PC-9 (cell line): ENCODE measurements at places on chromosomes 13 and 19. TPM values are rescaled to one million over a fixed set of nuclear protein-coding genes. Genes with fewer than 3 reads are reported as not detected.
A peak's percentile ranks its signal among the peaks of the same experiment; 100 is the strongest.

Gene IPO5
- total RNA-seq, result 98.8 and 126 TPM in 2 replicates

Gene ZNF560
- total RNA-seq, result 2.4 and 2.7 TPM in 2 replicates

Gene KLHL26
- total RNA-seq, result 11.8 and 12.5 TPM in 2 replicates

Gene HTR2A
- not detected in 2 replicates for total RNA-seq

Gene APOC4
- total RNA-seq, result not detected in 2 replicates

Gene ACP7
- 3.8 and 5.4 TPM in 2 replicates for total RNA-seq

Gene MBD3L3
- not detected in 2 replicates for total RNA-seq

Gene CRYL1
- total RNA-seq, result 8.4 and 8.7 TPM in 2 replicates

DNA sequence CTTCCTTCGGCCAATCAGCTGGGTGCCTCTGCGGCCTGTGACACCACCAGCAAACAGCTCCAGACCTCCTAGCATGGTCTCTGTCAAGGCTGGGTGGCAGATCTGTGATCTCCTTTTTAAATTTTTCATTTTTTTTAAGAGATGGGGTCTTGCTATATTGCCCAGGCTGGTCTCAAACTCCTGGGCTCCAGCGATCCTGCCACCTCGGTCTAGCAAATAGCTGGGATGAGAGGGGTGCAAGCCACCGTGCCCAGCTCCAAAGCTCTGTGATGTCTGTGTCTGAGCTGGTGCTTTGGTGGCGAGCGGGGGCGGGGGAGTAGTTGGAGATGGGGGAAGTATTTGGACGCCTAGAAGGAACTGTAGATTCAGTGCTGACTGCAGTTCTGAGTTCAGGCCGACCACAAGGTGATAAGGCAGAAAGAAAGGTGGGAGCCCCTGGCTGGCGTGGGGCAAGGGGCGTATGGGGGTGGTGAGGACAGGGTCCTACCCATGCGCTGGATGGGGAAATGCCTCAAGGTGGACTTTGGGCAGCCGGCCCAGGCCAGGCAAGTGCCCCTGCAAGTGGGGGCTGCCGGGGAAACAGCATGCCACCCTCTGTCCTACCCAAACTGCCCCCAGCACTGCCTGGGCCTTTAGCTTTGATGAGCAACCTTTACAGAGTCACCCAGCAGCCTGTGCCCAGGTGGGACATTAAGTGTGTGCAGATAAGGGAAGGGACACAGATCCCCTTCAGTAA, 5.5 kb downstream of the DPP9 start:
- H3K4me1 ChIP-seq, result peaks cover 17% of the 10 kb centered on the region
- no peak overlapping the region for H3K4me3 ChIP-seq
- no peaks in the 10 kb centered on the region for H3K27me3 ChIP-seq
- DNase-seq, result no peak
- H3K36me3 ChIP-seq, result no peaks in the 10 kb centered on the region

DNA sequence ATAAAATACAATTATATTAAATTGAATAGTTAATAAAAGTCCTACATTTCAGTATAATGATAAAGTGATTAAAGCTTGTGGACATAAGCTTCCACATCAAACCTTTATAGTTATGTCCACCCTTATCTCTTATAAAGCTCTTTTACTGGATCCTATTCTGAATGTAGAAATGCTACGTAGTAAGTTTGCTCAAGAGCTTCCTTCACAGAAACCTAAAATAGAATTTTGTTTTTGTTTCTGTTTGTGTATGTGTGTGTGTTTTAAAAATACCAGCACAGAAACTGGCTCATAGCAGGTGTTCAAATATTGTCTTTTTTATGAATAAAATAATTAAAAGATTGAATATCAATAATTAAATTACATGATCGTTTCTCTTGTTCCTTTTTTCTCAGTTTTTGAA, 21.0 kb upstream of the UFM1 start:
- no peak overlapping the region for H3K4me3 ChIP-seq
- no peaks in the 10 kb centered on the region for H3K4me1 ChIP-seq
- H3K27ac ChIP-seq, result no peak overlapping the region
- no peaks in the 10 kb centered on the region for H3K36me3 ChIP-seq
- no peaks in the 10 kb centered on the region for H3K27me3 ChIP-seq
- no peak for DNase-seq

GRCh38 chr13:59424661-59425060, 739.1 kb downstream of the DIAPH3 start:
- DNase-seq, result no peak
- no peak overlapping the region for H3K27ac ChIP-seq
- H3K27me3 ChIP-seq, result no peaks in the 10 kb centered on the region
- no peaks in the 10 kb centered on the region for H3K36me3 ChIP-seq
- H3K4me1 ChIP-seq, result no peaks in the 10 kb centered on the region
- H3K4me3 ChIP-seq, result no peak overlapping the region

- DNase-seq, result no peak
- no peak overlapping the region for H3K27ac ChIP-seq
- H3K4me3 ChIP-seq, result no peak overlapping the region
- H3K27me3 ChIP-seq, result no peaks in the 10 kb centered on the region
- peaks cover 9% of the 10 kb centered on the region; the same call in 1 of the 2 replicates for H3K36me3 ChIP-seq
Measured at GRCh38 chr13:52187029-52187423, 27.6 kb upstream of the NEK3 start.

GRCh38 chr13:49606747-49607648, 21.3 kb upstream of the ARL11 start:
- no peaks in the 10 kb centered on the region for H3K36me3 ChIP-seq
- H3K27me3 ChIP-seq, result no peaks in the 10 kb centered on the region
- no peak overlapping the region for H3K4me3 ChIP-seq
- H3K4me1 ChIP-seq, result no peaks in the 10 kb centered on the region

GRCh38 chr13:47399599-47399998, 502.7 kb upstream of the HTR2A start:
- H3K4me3 ChIP-seq, result no peak overlapping the region
- H3K27me3 ChIP-seq, result no peaks in the 10 kb centered on the region
- H3K4me1 ChIP-seq, result no peaks in the 10 kb centered on the region
- H3K27ac ChIP-seq, result no peak overlapping the region
- no peak for DNase-seq

DNA sequence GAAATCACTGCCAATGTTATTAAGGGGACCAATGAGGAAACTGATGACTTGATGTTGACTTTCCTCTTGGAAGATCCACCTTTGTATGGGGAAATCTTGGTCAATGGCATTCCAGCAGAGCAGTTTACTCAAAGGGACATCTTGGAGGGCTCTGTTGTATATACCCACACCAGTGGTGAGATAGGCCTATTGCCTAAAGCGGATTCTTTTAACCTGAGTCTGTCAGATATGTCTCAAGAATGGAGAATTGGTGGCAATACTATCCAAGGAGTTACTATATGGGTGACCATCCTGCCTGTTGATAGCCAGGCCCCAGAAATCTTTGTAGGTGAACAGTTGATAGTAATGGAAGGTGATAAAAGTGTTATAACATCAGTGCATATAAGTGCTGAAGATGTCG, 3.4 kb downstream of the FREM2 start:
- no peaks in the 10 kb centered on the region for H3K27me3 ChIP-seq
- no peak overlapping the region for H3K27ac ChIP-seq
- H3K36me3 ChIP-seq, result no peaks in the 10 kb centered on the region
- H3K4me3 ChIP-seq, result no peak overlapping the region
- peaks cover 6% of the 10 kb centered on the region for H3K4me1 ChIP-seq
- no peak for DNase-seq

GRCh38 chr19:7340959-7341837, 7.5 kb upstream of the ARHGEF18 start:
- H3K27ac ChIP-seq, result no peak overlapping the region
- DNase-seq, result peak; percentile 65
- no peaks in the 10 kb centered on the region; the same call in 1 of the 2 replicates for H3K4me1 ChIP-seq
- H3K4me3 ChIP-seq, result no peak overlapping the region
- no peaks in the 10 kb centered on the region for H3K36me3 ChIP-seq

GRCh38 chr13:85529218-85529594, 270.0 kb downstream of the SLITRK6 start:
- no peaks in the 10 kb centered on the region for H3K36me3 ChIP-seq
- H3K27me3 ChIP-seq, result no peaks in the 10 kb centered on the region
- H3K4me3 ChIP-seq, result no peak overlapping the region
- no peak for DNase-seq
- H3K4me1 ChIP-seq, result peaks cover 9% of the 10 kb centered on the region; the same call in 1 of the 2 replicates

DNA sequence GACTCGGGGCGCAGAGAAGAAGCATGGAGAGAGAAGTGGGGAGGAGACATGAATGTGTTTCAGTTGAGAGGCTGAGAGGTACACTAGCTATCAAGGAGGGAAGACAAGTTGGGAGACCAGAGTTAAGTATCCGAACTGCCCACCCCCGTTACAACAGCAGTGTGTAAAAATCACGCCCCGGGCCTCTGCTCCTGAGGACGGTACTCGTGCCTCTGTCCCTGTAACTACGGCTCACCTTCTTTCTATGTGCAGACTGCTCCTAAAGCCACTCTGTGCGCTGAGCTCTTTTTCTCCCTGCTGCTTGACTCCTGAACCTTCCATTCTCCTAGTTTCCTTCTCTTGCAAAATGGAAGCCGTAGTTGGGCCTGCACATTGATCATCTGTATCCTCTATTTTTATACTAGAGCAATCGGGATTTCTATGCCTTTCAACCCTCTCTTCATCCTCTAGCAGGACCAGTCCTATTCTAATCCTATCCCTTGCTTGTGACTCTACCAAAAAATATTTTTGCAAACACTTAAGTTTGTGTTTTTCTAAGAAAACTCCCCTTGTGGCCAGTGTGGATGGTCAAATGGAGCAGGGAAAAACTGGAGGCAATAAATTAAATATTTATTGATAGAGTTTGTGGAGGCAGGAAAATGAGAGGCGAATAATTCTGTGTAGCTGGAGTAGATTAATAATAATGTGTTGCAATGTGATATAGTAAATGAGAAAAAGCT, 569 bp downstream of the POLR1D start:
- H3K4me3 ChIP-seq, result peak overlapping the region; percentile 100
- H3K27ac ChIP-seq, result peak overlapping the region; percentile 98
- no peaks in the 10 kb centered on the region for H3K27me3 ChIP-seq

DNA sequence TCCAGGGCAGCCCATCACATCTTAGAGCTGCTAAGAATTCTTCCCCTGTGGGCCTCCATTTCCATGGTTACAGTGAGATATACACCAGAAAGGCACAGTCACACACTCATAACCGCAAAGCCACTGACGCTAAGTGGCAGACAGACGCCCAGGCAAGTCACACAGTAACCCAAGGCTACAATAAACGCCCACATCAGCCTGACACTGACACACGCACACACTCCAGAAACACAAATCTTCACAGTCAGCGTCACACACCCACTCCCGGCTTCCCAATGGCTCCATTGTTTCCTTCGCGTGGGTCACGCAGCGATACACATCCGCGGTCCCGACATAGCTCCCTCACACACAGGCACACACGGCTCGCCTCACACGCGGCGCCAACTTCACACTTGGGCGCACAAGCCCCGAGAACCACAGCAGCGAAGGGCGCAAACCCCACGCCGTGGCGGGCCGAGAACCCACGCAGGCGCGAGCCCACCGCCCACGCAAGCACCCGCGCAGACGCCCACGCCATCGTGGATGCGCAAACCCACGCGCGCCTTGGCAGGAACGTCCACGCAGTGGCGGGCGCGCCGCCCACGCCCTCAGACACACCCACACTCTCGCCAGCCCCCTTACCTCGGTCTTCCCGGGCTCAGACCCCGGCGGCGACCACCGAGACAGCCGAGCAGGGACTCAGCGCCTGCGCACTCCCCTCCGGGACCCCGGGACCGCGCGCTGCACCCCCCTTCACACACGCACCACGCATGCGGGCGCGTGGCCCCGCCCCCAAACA, at the start of gene ZNF667:
Gene ZNF667, minus strand, starts transcription at position 695 of the 778 bp plus-strand sequence. CDS start 14,975 bp downstream, outside the sequence.
- no peaks in the 10 kb centered on the region for H3K36me3 ChIP-seq
- H3K27ac ChIP-seq, result no peak within 1 kb of the TSS
- no peak for DNase-seq
- no peak within 1 kb of the TSS for H3K4me3 ChIP-seq

- H3K27ac ChIP-seq, result no peak overlapping the region
- H3K27me3 ChIP-seq, result no peaks in the 10 kb centered on the region
- DNase-seq, result no peak
- no peak overlapping the region for H3K4me3 ChIP-seq
Measured at GRCh38 chr13:105365831-105366230, 1169.6 kb downstream of the EFNB2 start.

DNA sequence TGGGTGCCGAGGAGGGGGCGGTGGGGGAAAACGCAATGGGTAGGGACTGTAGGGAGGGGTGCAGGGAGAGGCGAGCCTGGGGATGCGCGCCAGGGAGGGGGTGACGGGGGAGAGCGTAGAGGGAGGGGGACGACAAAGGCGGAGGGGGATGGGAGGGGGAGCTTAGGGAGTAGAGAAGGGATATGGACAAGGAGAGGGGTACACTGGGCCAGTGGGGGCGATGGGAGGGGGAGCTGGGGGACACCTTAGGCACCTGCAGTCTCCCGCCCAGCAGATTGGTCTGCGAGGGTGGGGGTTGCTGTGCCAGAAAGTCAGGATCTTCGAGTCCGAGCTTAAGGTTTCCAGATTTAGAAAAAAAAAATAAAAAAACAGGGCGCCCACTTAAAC, 15.7 kb downstream of the CCDC124 start:
- H3K36me3 ChIP-seq, result no peaks in the 10 kb centered on the region
- peak overlapping the region; percentile 62; the same call in 1 of the 2 replicates for H3K4me3 ChIP-seq
- DNase-seq, result no peak
- H3K27me3 ChIP-seq, result peaks cover 47% of the 10 kb centered on the region
- peaks cover 26% of the 10 kb centered on the region for H3K4me1 ChIP-seq

- no peaks in the 10 kb centered on the region; the same call in 1 of the 2 replicates for H3K36me3 ChIP-seq
- no peaks in the 10 kb centered on the region for H3K27me3 ChIP-seq
- H3K4me1 ChIP-seq, result peaks cover 27% of the 10 kb centered on the region
Measured at GRCh38 chr19:46717034-46717715, at the start of gene PRKD2. Gene PRKD2, minus strand, starts transcription at chr19:46717114. Its CDS starts 744 bp downstream, at chr19:46716370.

DNA sequence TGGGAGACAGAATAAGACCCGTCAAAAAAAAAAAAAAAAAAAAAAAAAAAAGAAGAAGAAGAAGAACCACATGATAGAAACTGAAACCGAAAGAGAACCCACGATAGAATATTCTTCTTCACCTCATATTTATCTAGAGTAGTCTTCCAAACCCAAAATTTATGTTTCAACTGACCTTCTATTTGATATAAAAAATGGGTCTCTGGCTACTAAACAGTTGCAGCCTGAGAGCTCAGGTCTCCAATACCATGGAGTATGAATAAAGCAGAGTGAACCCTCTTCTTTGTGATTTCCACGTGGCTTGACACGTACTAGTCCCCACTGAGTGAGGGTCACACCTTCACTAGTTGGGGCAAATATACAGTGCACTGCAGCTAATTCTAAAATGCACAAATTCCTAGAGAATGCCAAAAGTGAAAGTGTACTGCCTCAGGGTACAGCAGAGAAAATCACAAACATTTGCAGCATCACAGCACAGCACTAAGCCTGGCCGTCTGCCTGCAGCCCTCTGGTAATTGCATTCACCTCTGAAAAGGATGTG, 30.8 kb upstream of the RFC3 start:
- H3K27ac ChIP-seq, result no peak overlapping the region
- DNase-seq, result no peak
- peak overlapping the region; percentile 9; the same call in 1 of the 2 replicates for H3K4me3 ChIP-seq
- no peaks in the 10 kb centered on the region for H3K36me3 ChIP-seq
- H3K27me3 ChIP-seq, result no peaks in the 10 kb centered on the region
- H3K4me1 ChIP-seq, result no peaks in the 10 kb centered on the region; the same call in 1 of the 2 replicates

DNA sequence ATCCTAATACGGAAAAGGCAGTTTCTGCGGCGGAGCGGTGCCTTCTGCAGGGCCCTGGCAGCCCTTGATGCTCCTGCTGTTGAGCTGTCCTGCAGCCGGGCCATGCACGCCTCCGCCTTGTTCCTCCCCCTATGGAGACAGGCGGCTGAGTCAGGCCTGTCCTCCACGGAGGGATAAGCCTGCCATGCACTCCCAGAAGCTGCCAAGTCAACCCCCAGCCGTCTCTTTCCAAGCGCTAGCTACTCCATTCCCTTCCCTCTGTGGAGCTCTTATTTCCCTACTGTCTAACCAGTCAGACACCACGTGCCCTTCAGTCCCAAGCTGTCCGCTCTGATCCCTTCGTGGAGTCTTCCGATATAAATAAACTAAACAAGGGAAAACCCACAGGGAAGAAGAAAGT, 197.0 kb downstream of the COL4A1 start:
- H3K36me3 ChIP-seq, result no peaks in the 10 kb centered on the region
- H3K27ac ChIP-seq, result no peak overlapping the region
